ENCODE measurements at places on chromosomes 16 and 17.
A peak's percentile ranks its signal among the peaks of the same experiment; 100 is the strongest.

DNA sequence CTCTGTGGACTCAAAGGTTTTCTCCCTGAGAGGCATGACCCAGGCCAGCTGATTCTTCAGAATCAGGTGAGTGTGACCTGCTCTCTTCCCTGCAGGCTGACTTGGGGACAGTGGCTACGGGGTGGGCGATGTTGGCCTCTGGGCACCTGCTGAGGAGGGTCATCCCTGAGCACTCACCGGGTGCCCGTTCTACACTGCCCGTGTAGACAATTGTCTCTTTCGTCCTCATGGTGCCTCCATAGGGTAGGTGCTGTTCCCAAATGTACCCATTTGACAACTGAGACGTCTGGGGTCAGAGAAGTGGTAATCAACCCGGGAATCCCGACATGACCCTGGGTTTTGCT, 74.8 kb downstream of the GOSR1 start:
- DNase-seq: no peak

DNA sequence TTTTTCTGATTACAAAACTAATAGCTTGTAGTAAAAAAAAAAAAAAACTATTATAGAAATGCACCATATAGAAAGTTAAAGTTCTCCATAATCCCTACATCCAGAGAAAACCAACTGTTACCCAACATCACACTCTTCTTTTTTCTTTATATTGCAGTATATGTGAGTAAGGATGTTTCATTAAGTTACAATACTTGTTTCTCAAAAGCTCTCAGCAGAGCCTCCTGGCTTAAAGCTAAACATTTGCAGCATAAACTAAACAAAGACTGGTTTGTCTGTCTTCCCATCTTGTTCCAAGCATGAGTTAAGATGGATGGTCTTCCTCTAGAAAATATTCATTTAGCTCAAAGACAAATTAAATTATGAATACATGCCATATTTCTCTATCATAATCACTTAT, 25.2 kb downstream of the GRB2 start:
- no peak for DNase-seq

DNA sequence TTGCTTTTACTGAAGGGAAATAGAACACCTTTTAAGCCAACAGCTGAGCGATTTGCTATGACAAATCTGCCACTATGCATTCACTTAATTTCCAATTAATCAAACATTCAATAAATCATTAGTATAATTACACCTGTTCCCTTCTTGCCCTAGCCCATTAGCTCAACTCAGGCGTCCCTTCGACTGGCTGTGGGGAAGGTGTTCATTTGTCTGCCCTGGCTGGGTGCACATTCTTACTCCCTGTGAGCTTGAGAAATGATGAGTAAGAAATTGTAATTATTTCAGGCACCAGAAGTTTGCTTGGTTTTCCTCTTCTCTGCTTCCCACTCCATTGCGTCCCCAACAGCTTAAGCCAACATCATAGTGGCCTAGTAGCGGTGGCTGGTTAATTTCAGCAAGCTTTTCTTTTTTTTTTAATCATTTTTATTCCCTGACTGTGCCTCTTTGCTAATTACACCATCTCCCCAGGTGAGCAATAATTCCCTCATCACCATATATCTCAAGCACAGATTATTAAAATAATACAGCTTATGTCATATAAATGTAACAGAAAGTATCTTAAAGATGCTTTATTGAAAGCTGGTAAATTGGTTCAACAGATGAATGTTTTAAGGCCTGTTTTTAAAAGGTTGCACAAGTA, 623.9 kb upstream of the RBFOX1 start:
- DNase-seq: no peak

GRCh38 chr17:17313350-17313991, 10.3 kb downstream of the NT5M start:
- peak; percentile 69 for DNase-seq

- DNase-seq: no peak
Measured at GRCh38 chr17:44610331-44610730, 45.9 kb upstream of the MEIOC start.

DNA sequence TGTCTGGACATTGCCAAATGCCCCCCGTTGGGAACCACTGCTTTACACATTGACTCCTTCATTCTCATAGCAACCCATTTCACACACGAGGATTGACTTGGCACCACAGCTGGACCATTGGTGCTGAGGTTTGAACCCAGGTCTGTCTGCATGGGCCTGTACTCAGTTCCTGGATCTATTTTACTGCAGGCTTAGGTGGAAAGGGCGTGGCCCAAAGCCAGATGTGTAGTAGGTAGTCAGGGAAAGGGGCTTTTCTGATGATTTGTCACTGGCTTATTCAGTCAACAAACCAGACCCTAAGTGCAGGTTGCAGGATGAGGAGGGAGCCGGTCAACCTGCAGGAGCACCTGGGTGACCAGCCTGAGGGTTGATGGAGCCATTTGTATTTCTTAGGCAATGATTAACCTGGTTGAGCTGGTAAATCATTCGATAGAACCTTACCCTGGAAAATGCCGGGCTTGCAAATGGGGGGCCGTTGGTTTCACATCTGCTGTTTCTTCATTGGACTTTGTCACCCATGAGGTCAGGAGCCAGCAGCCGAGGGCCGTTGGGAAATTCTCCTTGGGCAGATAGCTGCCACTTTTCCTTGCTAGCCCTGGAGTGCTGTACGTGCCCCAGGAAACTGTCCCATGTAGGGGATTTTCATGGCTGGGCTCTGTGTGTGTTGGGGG, 104.4 kb downstream of the CMIP start:
- DNase-seq: no peak

- DNase-seq: no peak
Measured at GRCh38 chr16:85927959-85928358, 29.0 kb downstream of the IRF8 start.

DNA sequence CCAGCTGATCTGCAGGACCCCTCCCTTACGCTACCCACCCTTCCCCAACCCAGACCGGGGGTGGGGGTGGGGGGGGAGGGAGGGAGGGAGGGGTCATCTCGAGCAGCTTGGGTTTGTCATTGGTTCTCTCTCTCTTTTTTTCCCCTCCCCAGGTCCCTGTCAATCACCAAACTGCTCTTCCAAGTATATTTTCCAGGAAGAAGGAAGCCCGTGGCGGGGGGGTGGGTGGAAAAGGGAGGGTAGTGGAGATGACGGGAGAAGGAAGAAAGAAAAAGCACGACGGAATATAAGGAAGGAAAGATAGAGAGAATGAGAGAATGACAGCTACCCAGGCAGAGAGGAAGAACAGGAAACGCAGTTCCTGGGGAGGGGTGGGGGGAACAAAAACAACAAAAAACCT, 17.9 kb downstream of the SALL1 start:
- DNase-seq: no peak

DNA sequence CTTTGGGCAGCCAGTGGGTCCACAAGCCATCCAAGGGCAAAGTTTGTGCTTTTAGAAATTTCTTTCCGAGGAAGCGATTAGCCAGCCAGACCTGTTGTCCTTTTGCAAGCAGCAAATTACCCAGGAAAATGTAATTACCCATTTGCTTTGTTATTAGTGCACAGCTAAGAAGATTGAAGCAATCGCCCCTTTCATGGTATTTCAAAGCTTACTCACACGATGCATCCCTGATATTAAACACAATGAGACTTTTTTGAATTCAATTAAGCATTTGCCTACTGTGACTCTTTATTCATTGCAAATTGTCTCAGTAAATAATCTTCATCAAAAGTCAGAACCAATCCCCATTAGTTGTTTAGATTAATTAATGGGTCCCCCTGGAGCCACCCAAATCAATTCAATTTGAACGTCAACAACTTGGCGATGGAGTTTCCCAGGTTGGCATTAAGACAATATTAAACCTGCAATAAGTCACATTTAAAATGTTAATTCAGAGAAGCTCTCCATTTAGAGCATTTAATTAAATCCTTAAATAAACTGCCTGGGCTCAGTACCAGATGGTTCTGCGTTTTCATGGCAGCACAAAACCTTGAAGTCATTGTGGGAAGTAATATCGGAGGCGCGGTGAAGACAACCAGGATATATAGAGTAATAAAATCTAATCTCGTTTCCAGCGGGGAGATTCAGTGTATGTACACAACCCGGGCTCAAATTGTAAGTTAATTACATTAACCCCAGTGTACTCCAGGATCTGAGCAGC, 366.2 kb upstream of the TNRC6C start:
- no peak for DNase-seq

- DNase-seq: no peak
Measured at GRCh38 chr16:440627-441026, 15.2 kb downstream of the RAB11FIP3 start.

Measured in stimulated activated CD4-positive, alpha-beta T cell treated with anti-CD3 and anti-CD28 coated beads, Interleukin-2, amount 100 ng/mL, for 4 hours (primary cell).